Effector memory CD4-positive, alpha-beta T cell (primary cell): ENCODE measurements at places on chromosomes 5 and 9.

- H3K27ac ChIP-seq: no peak overlapping the region
- no peaks in the 10 kb centered on the region for H3K27me3 ChIP-seq
Observed at GRCh38 chr5:147520450-147520849, 10.6 kb upstream of the DPYSL3 start.

DNA sequence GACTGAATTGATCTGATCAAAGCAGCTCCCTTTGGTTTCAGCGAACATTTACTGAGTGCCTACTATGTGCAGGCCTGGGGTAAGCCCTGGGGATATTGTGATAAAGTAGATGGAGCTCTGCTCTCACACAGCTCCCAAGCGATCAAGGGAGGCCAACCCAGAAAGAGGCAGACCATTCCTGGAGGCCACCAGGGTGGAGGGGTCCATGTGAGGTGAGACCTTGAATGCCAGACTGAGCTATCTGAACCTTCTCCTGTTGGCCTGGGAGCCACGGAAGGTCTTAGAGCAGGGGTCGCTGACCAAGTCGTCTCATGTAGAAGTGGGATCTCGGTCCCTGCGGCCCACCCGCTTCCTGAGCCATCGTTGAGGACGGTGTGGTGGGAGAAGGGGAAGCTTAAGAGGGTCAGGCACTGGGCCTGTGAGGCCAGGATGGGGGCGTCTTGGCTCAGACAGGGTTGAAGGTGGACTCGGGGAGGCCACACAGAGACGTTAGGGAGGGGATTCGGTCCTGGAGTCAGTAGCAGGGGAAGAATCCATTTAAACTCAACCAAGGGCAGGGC is 62.2 kb upstream of the IL17B start:
- no peaks in the 10 kb centered on the region for H3K27me3 ChIP-seq
- no peaks in the 10 kb centered on the region for H3K36me3 ChIP-seq
- no peak for DNase-seq
- no peak overlapping the region for H3K4me3 ChIP-seq

GRCh38 chr5:97453263-97453662 is 270.2 kb upstream of the RIOK2 start:
- H3K27me3 ChIP-seq: no peaks in the 10 kb centered on the region
- DNase-seq: no peak

DNA sequence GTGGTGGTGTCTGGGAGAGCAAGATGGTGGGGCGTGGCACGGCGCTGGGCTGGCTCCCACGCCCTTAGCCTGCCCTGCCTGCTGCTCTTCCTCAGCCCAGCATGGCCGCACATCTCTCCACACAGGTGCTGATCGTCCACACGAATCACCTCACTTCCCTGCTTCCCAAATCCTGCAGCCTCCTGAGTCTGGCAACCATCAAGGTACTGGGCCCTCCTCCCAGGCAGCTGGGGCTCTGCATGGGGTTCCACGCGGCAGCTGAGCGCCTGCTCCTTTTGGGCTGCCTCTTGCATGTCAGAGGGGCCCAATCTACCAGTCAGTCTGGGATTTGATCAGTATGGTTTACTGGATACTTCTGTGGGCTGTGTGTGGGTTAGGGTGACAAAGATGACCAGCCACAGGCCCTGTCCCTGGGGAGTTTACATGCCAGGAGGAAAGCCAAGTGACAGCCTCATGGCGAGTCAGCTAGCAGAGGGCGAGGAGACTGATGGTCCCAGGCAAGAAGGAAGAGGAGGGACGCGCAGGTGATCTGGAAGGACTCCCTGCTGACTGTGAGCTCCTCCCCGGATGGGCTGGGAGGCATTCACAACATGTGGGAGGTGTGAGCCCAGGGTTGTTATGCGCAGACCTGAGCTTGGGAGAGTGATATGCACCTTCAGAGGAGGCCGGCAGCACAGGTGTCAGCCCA is 6.0 kb downstream of the LRSAM1 start:
- no peak overlapping the region for H3K27ac ChIP-seq
- no peak for DNase-seq
- no peak overlapping the region for H3K4me3 ChIP-seq
- H3K27me3 ChIP-seq: no peaks in the 10 kb centered on the region

GRCh38 chr5:163259495-163259894 is 177.9 kb upstream of the CCNG1 start:
- no peak for DNase-seq
- no peaks in the 10 kb centered on the region for H3K4me1 ChIP-seq
- H3K27ac ChIP-seq: no peak overlapping the region
- H3K4me3 ChIP-seq: no peak overlapping the region
- no peaks in the 10 kb centered on the region for H3K27me3 ChIP-seq
- no peaks in the 10 kb centered on the region for H3K36me3 ChIP-seq

DNA sequence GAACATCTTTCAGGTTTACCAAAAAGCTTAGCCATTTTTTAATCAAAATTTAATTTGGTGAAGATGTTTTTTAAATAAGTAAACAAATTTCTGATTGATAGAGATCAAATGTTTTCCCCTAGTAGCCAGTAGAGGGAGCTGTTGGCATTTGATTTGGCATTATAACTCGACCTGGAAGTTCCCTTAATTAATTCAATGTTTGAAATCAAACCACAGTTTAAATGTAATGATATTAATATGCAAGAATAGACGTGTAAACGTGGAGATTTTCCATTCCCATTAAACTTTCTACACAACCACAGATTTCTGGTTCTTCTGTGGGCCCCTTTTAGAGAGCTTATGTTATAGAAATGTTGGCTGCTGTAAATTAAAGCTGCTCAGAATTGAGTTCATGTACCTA is 148.1 kb upstream of the MPDZ start:
- H3K4me3 ChIP-seq: no peak overlapping the region
- H3K27ac ChIP-seq: no peak overlapping the region
- DNase-seq: no peak
- no peaks in the 10 kb centered on the region for H3K27me3 ChIP-seq

DNA sequence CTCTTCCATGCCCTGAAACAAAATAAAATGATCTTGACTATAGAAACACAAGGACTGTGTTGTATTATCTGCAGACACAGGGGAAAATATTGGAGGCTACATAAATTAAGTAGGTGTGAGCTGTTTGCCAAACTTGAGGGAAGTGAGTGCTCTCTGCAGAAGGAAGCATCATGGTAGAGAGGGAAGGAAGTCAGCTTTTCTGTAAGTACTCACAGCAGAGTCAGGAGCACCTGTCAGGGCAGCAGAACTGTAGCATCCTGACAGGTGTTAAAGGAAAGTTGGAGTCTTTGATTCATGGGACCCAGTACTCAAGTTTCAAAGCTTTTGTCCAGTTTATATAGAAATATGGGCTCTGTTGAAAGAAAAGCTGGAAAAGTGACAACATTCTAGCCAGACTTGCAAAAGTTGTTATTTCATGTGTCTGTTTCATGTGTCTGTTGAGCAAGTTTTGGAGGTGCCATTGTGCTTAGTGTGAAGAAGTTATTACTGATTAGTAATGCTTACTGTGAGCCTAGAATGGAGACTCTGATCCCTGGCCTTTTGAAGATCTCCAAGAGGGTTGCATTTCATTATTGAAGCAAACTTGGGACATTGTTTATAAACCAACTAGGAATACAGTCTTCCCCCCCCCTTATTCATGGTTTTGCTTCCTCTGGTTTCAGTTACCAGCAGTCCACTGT is 194.7 kb downstream of the SPATA31D1 start:
- no peak for DNase-seq
- H3K27ac ChIP-seq: no peak overlapping the region
- H3K4me3 ChIP-seq: no peak overlapping the region
- H3K4me1 ChIP-seq: no peaks in the 10 kb centered on the region
